ENCODE measurements at places on chromosomes 2 and 18.

DNA sequence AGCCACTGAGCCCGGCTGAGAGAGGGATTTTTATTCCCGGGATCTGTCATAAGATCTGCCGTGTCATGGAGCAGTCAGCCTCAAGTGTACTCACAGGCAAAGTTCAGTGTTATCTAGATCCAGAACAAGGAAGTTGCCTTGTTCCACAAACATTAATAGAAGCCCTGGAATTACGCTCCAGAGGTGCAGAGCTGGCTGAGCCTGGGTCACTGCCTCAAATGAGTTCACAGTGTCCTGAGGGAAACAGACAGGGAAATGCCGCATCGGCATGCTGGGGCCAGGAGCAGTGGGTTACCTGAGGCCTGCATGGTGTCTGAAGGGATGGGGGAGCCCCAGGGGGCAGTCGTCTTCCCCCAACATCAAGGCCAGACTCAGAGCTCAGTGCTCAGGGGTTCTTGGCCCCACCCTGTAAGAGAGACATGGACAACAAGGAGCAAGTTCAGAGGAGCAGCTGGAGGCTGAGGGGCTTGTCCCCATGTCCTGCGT lies 42.7 kb upstream of the ODC1 start:
- DNase-seq = no peak

GRCh38 chr18:3321133-3321812 lies 59.3 kb downstream of the MYL12B start:
- peak; percentile 97 for DNase-seq

DNA sequence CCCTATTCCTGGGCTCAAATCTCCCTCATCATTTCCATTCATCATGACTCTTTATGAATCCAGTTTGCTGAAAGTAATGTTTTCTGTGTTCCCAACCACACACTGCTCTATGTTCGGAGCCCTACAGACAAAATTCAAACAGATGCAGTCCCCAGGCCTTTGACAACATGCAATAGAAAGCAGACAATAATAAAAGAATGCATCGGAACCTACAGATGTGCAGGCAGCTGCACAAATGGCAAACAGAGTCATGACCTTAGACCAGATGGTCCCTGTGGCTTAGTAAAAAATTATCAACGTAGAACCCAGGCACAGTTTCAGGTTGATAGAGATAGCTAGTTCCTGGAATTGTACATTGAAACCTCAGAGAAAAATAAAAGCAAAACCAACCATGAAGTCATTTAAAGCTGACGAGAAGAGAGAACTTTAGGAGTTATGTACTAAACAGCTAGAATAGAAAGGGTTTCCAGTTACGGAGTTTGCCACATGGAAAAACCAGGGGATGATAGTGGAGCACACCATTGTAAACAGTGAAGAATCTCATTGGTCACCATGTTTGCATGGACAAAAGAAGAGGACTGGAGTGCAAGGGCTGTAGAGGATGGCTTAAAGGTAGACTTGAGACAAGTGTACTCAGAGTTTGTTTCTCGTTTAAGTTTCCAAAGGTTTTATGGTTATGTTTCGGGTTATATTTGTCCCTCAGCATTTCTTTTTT lies 23.2 kb upstream of the ACVR1 start:
- no peak for DNase-seq

DNA sequence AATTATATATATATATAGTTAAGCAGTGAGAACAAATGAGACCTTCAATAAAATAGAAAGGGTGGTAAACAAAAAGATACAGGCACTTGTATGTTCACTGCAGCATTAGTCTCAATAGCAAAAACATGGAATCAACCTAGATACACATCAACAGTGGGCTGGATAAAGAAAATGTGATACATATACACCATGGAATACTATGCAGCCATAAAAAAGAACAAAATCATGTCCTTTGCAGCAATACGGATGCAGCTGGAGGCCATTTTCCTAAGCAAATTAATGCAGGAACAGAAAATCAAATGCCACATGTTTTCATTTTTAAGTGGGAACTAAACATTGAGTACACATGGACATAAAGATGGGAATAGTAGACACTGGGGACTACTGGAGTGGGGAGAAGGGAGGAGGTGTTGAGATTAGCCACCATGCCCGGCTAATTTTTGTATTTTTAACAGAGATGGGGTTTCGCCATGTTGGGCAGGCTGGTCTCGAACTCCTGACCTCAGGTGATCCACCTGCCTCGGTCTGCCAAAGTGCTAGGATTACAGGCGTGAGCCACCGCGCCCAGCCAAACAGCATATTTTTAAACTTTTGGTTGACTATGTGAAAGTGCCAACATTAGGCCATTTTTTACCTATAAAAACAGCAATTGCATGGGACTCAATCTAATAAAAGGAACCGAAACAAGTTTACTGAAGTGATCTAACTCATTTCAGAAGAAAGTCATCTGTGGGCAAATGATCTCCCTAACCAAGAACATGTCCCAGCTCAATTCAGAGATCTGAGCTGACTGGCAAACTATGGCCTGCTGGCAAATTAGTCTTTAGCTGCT lies 23.7 kb downstream of the ICA1L start:
- no peak for DNase-seq

- DNase-seq = no peak
Observed at GRCh38 chr2:190318931-190319554, 583 bp downstream of the HIBCH start.

DNA sequence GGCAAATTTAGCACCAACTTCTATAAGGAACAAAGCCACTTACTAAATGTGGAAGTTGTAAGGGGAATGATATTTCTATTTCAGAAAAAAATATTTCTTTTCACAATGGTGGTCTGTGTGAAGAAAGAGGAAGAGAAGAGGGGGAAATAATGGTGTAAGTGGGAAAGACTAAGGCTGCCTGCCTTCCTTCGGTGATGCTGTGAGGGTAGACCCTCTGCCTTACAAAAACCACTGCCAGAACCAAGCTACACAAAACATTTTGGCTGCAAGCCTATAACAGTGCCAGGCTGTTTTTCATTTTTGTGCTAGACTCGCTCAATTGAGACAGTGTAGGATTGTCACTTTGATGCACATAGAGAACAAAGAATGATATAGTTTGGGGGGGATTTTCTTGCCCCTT lies 286.6 kb downstream of the ZEB2 start:
- DNase-seq = no peak

GRCh38 chr2:213022987-213023386 lies 128.4 kb downstream of the IKZF2 start:
- no peak for DNase-seq

GRCh38 chr2:40036241-40036640 lies 257.2 kb upstream of the THUMPD2 start:
- DNase-seq = no peak

DNA sequence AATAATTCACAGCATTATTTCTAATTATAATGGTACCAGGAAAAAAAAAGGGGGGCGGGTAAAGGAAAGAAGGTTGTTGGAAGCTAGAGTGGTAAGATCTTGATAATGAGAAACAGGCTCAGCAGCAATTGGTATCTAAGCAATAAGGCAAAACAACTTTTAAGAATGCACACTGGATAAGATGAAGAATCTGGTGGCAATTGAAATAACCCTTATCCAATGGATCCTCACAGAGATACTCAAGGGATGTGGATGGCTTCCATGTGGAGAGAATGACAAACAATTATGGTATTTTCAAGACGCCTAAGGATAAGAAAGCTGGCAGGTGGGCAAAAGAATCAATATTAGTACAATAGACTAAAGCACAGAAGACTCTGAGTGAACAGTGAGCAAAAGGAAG lies 153.6 kb downstream of the UPP2 start:
- no peak for DNase-seq

DNA sequence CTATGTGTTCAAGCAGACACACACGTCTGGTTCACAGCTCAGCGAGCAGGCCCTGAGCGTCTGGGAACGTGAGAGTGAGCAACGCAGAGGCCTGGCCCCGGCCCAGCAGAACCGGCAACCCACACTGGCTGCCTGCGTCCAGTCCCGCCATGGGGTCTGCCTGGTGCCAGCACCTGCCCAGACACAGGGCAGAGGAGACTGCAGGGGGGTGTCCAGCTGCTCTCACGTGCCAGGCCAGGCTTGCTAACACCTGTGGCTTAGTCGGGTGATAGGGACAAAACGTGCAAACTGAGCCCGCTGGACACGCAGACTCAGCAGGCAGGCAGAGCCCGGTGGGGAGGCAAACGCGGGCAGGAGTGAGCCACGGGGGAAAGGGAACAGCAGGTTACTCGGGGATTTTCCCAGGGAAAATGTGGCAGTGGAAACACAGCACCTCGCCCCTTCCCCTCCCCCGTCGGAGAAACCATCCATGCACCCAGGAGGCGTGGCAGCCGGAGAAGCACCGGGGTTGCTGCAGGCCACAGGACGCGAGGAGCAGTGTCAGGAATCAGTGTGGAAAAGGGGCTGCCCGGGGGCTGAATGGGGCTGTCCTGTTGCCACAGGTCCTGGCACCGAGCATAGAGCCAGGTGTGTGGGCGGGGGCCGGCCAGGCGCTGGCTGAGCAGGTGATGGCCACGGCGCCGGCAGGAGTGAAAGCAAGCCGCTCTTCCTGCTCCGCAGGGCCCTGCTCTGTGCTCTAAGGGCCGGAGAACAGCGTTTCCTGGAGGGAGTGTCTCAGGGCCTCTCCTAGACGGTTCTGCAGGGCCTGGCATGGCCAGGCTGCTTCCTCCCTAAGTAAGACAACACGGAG lies 154.7 kb downstream of the HDAC4 start:
- DNase-seq = no peak

DNA sequence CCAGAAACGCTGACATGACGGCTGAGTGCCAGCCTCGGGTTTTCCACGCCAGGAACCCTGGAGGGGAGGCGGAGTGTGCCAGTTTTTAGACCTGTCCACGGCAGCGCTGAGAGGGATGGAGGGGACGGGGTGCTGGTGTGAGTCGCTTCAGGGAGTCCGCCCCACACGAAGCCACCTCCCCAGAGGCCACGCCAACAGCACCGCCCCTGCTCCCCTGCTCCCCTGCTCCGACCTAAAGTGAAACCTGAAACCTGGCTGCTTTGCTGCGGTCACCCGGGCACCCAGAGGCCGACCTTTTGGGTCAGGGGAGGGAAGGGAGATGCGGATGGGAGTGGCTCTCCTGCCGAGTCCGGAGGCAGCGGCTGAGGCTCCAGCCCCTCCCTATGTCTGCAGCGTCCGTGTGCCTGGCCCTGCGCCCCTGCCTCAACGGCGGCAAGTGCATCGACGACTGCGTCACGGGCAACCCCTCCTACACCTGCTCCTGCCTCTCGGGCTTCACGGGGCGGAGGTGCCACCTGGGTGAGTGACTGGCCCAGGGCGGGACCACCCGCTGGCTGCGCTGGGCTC lies 38.1 kb downstream of the SNED1 start:
- DNase-seq = no peak

GRCh38 chr2:238820916-238821315 lies 27.0 kb upstream of the TWIST2 start:
- DNase-seq = no peak

DNA sequence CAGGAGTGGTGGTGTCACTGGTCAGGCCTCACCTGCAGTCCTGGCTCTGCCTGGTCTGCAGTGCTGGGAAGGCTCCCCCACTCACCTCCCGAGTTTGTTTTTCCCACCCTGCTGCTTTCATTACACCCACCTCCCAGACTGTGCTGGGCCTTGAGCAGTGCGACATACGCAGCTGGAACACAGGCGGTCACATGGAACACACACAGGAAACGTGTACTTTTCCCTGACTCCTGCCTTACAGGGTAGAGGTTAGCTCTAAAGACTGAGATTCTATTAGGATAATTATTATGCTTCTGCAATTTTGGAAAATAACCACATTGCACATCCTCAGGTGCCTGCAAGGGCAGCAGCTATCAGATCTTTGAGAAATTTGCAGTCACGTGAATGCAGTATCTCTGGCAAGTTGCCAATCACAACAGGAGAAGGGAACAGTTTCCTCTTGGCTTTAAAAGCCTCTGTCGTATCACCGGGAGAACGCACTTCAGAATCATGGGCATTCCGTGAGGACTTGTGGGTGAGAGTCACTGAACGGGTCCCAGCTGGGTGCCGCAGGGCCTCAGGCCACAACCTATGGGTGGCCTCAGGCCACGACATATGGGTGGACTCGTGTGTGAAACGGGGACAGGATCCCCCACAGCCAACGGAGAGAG lies 136.5 kb downstream of the ZNF236 start:
- DNase-seq = no peak

DNA sequence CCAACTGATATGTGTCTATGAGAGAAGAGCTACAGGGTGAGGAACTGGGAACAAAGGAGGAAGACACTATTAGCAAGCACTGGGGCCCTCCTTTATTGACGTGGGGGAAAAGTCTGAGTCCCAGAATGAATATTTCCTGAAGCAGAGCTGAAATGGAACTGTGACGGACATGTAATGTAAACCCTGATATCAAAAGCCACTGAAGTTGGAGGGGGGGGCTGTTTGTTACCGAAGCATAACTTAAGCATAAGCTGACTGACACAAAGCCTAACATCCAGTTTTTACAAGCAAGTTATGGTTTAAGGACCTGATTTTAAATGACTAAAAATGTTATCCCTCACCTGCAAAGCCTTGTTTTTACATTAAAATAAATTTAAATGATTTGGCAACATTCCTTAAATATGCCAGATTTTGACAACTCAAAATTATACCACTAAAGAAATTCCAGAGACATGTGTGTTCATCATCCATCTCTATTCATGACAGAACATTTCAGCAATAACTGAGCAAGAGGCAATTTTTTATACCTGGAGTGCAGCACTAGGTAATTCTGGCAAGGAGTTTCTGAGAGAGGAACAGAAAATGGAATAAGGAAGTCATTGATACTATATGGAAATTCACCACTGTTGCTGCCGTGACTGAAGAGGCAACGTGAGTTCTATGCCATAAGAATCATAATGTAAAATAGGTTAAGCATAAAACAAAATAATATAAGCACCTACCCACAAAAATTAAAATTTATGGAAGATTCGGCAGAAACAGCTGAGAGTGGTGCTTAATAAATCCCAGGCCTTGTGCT lies 186.0 kb downstream of the AFF3 start:
- DNase-seq = no peak

DNA sequence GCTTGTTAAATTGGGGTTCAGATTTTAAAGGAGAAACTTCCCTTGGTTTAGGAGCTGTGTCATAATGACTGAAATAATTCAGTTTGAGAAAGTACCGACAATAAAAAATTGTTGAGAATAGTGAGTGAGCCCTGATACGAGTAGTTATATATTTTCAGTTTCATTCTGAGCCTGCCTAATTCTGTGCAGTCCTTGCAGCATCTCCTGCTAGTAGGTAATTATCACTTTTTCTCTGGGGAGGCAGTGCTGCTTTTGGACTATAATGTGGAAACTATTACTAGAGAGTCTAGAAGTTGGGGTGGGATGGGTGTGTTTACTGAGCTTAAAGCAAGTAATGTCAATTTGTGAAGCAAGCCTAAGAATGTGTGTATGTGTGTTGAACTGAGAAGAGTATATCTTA lies 21.7 kb downstream of the ZNF638 start:
- DNase-seq = no peak

GRCh38 chr18:43155842-43156241 lies 40.4 kb upstream of the RIT2 start:
- no peak for DNase-seq

DNA sequence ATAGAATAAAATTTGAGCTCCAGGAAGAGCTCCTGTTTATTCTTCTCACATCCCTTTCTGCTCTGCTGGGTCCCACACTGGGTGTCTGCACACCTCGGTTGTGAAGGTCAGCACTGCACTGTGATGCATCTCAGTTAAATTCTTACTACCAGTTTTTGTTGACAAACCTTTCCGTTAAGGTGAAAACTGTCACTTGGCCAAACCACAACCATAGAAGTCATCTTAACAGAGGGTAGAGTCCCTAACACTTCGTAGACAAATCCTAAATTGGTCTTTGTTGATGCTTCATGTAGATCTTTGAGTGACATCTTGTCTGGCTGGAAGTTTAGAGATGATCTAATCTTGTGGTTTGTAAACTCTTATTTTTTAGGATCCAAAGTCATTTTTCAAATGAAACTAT lies 167.4 kb upstream of the MAP3K20 start:
- no peak for DNase-seq

Measured in HS-27A (cell line).